Sigmoid colon (tissue), 7 donors: ENCODE measurements at places on chromosomes 1 and 21. TPM values are rescaled to one million over a fixed set of nuclear protein-coding genes. Genes with fewer than 3 reads are reported as not detected.

CYP4A22 gene
- not detected for polyA plus RNA-seq

NUP210L gene
- polyA plus RNA-seq, result not detected

MATN1 gene
- polyA plus RNA-seq, result not detected

ABCD3 gene
- 21.0 TPM for polyA plus RNA-seq

S100A8 gene
- 68.8 TPM for polyA plus RNA-seq

DENND2D gene
- polyA plus RNA-seq, result 34.2 TPM

LYST gene
- 6.6 TPM for polyA plus RNA-seq

COL24A1 gene
- polyA plus RNA-seq, result not detected

VHLL gene
- not detected for polyA plus RNA-seq

HIVEP3 gene
- 7.8 TPM for polyA plus RNA-seq

F11R gene
- 96.7 TPM for polyA plus RNA-seq

NECTIN4 gene
- 1.2 TPM for polyA plus RNA-seq

TNFRSF14 gene
- polyA plus RNA-seq, result 185 TPM

MPL gene
- not detected for polyA plus RNA-seq

TIE1 gene
- polyA plus RNA-seq, result 9.5 TPM

ARHGEF10L gene
- 33.0 TPM for polyA plus RNA-seq

ADAM30 gene
- polyA plus RNA-seq, result not detected

CNN3 gene
- polyA plus RNA-seq, result 80.2 TPM

FCGR3A gene
- polyA plus RNA-seq, result 30.5 TPM

CPTP gene
- 42.0 TPM for polyA plus RNA-seq

PRPF38B gene
- polyA plus RNA-seq, result 13.8 TPM

KCNE2 gene
- polyA plus RNA-seq, result 0.92 TPM

TDRD10 gene
- 2.0 TPM for polyA plus RNA-seq

TNFSF18 gene
- not detected for polyA plus RNA-seq
